T-helper 2 cell (primary cell): ENCODE measurements at places on chromosomes 3 and 15.

- DNase-seq: no peak
Observed at GRCh38 chr3:83438188-83438587, 1520.6 kb upstream of the CADM2 start.

DNA sequence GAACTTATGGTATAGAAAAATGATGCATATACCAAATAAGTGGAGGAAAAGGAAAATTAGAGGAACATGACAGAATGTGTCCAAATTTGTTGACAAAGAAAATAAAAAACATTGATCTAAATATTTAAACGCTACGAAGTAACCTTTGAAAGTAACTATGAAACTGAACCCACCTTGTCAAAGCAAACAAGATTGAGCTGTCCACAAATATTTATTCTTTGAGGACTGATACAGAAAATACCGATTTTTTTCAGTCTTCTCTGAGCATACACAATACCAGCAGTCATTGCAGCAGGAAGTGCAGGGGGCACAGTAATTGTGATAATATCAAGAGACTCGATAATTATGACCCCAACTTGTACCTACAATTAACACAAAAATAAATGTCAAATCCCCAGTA is 40.0 kb downstream of the ATP13A3 start:
- no peak for DNase-seq

- peak; percentile 24 for DNase-seq
Observed at GRCh38 chr3:56800832-56801661, 702 bp downstream of the ARHGEF3 start.

GRCh38 chr15:52013151-52013791 is 5.7 kb upstream of the MAPK6 start:
- no peak for DNase-seq

DNA sequence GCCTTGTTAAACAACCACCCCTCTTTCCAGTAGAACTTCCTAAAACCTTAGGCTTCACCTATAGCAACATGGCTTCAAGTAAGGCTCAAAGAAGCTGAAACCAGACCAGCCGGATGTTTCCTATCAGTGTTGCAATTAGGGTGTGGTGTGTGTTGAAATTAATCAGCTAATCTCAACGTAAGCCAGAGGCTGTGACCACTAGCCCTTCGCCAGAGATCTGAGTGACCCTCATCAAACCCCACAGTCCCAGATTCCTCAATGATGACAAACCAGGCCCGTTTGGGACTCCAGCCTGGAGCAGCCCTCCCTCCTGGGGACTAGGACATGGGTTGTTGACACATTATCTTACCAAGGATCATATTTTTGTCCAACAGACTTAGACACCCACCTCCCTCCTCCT is 27.3 kb downstream of the CYP11A1 start:
- DNase-seq: no peak

DNA sequence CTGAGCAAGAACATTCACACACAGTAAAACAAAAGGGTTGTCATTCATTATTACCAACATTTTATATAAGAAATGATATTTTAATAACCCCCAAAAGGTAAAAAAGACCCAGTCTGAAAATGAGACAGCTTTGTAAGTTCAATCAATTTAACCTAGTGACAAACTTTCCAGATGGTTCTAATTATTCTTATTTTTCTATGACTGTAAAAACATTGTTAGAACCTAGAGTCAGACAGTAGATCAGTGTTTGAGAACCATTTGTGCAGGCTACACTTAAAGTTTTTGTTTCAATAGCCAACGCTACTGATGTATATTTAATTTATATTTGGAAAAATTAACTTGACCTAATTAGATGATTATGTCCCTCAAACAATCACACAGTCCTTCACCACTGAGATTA is 708.4 kb upstream of the CBLB start:
- no peak for DNase-seq

DNA sequence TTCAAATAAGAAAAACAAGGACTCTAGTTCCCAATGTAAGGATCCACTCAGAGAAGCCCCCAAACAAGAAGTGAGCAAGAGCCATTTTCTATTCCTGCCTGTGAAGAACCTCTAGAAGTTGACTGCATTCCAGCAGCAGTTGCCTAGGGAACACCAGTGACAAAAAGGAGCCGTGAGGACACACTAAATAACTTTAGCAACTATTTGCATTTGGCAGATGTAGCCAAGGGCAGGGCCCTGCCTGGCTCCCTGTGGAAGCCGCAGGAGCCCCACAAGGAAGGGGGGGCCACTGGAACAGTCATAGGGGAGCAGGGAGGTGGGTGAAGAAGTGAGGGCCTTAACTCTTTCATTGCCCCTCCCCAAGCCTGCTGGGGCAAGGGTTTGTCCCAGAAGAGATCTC is 470.2 kb upstream of the PROK2 start:
- no peak for DNase-seq

DNA sequence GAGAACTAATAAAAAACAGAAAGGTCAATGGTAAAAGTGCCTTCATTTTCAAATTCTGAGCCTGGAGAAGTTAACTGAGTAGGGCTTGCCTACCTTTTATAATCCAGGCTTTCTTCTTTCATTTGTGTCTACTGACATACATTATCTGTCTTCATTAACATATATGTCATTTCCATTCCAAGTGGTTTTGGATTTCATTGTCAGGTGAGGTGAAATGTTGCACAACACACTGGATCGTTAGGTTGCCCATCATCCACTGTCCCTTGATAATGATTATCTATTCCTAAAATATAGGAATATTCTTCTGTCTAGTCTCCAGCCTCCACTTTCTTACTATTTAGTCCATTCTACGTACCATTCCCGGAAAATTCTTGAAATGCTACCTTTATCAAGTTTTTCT is 55.0 kb upstream of the CP start:
- DNase-seq: no peak

GRCh38 chr3:177321819-177322218 is 124.5 kb upstream of the TBL1XR1 start:
- no peak for DNase-seq

DNA sequence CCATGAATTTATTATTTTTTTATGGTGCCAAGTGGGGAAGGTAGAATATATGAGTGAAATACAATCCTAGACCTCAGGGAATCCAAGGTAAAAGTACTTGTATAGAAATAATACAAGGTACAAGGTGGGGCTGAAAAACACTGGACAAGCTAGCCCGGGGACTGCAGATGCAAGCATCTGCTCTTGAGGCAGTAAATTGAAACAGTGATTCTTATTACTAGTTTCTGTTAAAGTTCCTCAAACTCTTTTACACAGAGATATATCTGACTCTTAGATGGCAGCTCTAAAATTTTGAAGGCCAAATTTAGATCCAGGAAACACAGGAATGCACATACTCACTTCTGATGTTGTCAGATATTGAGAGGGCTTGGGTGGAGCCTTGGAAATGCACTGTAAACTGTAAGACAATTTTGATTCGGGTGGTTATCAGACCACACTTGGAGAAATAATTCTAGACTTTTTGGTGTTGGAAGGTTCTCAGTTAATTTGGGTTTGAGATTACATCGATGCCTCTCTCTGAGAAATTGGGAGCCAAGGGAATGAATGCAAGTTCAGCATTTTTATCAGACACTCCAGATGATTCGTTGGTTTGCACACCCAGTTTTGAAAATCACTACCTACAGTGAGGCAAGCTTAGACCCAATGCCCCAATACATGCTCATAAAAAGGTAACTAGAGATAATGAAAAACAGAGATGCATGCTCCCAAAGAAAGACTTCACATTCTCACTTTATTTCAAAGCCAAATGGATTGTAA is 7.3 kb downstream of the TP63 start:
- no peak for DNase-seq

- no peak for DNase-seq
Observed at GRCh38 chr3:10285272-10286132, 7.2 kb downstream of the GHRL start.

DNA sequence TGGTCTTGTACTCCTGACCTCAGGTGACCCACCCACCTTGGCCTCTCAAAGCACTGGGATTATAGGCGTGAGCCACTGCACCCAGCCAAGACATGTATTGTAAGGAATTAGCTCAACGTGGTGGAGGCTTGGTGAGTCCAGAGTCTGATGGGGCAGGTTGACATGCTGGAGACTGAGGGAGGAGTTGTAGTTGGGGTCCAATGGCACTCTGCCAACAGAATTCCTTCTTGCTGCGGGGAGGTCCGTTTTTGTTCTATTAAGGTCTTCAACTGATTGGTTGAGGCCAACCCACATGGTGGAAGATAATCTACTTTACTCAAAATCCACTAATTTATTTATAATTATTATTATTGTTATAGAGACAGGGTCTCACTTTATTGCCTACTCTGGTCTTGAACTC is 30.1 kb downstream of the PLA2G4D start:
- DNase-seq: no peak

GRCh38 chr3:176147251-176147650 is 1050.0 kb downstream of the TBL1XR1 start:
- DNase-seq: no peak

DNA sequence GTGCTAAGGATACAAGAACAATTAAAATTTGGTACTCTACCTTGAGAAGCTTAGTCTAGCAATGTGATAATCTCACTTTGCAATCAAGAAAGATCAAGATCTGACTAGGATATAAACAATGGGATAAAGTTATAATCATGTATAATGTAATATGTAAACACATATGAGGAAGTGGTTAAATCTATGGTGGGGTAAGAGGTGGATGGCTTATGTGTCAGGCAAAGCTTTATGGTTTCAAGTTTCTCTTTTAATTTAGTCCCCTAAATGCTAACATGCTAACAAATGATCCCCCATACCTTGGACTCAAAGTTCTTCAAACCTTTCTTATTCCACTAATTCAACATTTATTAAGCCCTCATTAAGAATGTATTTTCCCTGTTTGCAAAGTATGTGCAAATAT is 2.5 kb downstream of the RSL24D1 start:
- DNase-seq: no peak

- no peak for DNase-seq
Observed at GRCh38 chr3:128490915-128491690, 1.9 kb downstream of the GATA2 start.

DNA sequence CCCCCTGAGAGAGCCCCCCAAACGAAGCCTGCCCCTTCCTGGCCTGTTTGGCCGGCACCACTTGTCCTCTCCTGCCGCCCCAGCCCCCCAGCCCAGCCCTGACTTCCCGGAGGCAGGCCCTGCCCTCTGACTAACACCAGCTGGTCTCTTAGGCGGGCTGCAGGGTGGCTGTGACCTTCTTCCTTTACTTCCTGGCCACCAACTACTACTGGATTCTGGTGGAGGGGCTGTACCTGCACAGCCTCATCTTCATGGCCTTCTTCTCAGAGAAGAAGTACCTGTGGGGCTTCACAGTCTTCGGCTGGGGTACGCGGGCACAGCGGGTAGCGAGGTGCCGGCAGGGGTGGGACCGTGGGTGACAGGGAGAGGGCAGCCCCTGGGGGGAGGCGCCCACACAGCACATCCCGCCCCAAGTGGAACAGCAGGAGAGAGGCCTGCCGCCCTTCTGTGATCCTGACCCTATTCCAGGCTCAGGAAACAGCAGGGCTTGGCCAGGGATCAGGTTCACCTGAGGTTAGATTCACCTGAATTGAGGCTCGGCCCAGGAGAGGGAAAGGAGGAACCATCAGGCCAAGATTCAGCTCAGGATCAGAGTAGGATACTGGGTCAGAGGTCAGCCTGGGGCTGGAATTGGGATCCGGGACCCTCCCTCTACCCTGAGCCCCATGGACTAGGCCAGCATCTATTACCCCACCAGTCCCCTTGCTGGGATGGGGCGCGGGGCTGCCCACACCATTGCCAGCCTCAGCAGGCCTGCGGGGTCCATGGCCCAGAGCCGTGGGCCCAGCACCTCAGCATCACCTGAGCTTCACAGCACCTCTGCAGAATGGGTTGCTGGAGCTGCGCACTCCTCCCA is 21.9 kb downstream of the PTH1R start:
- no peak for DNase-seq

DNA sequence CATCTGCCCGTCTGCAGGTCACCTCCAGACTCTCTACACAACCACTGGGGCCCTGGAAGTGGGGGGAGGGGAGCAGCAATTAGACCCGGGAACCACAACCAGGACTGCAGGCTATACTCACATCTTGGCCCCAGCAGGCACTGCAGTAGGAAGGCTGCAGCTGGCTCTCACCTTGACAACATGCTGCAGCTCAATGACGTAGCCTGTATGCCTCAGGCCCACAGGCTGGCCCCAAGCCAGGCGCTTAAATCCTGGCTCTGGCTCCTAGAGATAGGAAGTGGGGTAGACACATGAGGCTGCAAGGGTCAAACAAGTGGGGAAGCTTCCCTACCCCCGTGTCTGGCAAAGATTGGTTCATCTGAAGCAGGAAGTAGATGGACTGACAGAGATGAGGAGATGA is 4.6 kb upstream of the QRICH1 start:
- no peak for DNase-seq

- no peak for DNase-seq
Observed at GRCh38 chr3:63726656-63727055, 74.2 kb downstream of the SNTN start.

- no peak for DNase-seq
Observed at GRCh38 chr15:44813231-44813630, 76.9 kb downstream of the TRIM69 start.

- peak; percentile 48 for DNase-seq
Observed at GRCh38 chr15:20340931-20341661, 200.5 kb downstream of the GOLGA6L6 start.

DNA sequence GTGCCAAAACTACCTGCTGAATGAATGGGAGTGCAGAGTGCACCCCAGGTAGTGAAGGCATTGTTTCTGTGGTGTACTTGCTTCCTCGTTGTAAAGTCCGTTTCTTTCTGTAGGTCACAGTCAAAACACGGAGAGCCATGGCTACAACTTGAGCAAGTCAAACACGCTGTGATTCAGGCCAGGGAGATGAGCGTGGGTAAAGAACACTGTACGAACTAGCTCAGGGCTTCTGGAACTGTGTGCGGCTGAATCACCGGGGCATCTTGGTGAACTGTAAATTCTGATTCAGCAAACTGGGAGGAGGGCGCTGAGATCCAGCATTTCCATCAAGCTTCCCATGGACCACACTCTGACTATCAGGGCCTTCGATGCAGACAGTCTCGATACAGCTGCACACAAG is 5.0 kb upstream of the TNK2 start:
- no peak for DNase-seq
